ENCODE measurements at places on chromosomes 4 and X. TPM values are rescaled to one million over a fixed set of nuclear protein-coding genes. Genes with fewer than 3 reads are reported as not detected.

The LCORL gene
- 22.9 TPM for total RNA-seq

The AFM gene
- total RNA-seq: not detected

The TLR7 gene
- not detected for total RNA-seq

The CYTL1 gene
- total RNA-seq: not detected

The NAP1L5 gene
- total RNA-seq: 0.28 TPM

The ADAM29 gene
- not detected for total RNA-seq

The ADH1B gene
- total RNA-seq: not detected

The ATP1B4 gene
- total RNA-seq: not detected

The ZNF732 gene
- total RNA-seq: not detected

The SFRP2 gene
- not detected for total RNA-seq

The RXFP1 gene
- total RNA-seq: not detected

The SLC6A8 gene
- 37.6 TPM for total RNA-seq

The SLITRK2 gene
- not detected for total RNA-seq

The SYN1 gene
- not detected for total RNA-seq

The ASB12 gene
- total RNA-seq: not detected

The RBM46 gene
- total RNA-seq: not detected

The MAGEE2 gene
- total RNA-seq: not detected

The FGD1 gene
- 20.3 TPM for total RNA-seq

Data from PC-9 (cell line).